HTR-8/SVneo (cell line): ENCODE measurements at places on chromosomes 4 and X.

- no peak for DNase-seq
Observed at GRCh38 chr4:7423391-7423790, 11.3 kb downstream of the PSAPL1 start.

- no peak for DNase-seq
Observed at GRCh38 chrX:40153345-40154249, 55.8 kb upstream of the BCOR start.

- no peak for DNase-seq
Observed at GRCh38 chr4:159435561-159436023, 332.7 kb downstream of the RAPGEF2 start.

DNA sequence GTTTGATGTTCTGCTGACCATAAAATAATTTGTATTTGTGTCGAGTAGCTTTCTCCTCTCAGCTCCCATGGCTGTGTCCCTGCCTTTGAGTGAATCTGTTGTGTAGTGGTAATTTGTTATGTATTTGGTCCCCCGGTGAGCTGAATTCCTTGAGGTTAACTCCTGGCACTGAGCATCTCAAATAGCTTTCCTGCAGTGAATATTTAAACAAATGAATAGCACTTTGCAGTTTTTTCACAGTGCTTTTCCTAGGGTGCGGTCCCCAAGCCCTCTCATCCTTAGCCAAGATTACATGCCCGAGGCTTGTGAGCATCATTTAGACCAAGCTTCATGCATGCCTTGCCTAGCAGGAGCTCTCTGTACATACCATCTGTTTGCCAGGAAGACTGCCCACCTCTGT lies 74.2 kb downstream of the CLDN34 start:
- no peak for DNase-seq

DNA sequence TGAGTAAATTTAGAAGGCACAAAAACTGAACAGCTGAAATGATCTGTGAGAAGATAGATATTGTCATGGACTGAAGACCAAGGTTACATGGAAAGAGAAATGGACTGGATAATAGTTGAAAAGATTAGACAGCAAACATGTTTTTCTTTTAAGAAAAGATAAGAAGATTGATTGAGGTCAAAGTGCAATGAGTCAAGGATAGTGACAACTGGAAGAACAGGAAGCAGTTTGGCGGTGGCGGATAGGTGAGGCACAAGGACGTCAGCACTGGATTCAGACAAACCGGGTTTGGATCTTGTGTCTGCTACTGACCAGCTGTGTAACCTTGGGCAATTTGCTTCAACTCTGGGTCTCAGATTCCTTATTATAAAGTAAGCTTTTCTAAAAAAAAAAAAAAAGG lies 2.0 kb upstream of the HPGD start:
- no peak for DNase-seq

DNA sequence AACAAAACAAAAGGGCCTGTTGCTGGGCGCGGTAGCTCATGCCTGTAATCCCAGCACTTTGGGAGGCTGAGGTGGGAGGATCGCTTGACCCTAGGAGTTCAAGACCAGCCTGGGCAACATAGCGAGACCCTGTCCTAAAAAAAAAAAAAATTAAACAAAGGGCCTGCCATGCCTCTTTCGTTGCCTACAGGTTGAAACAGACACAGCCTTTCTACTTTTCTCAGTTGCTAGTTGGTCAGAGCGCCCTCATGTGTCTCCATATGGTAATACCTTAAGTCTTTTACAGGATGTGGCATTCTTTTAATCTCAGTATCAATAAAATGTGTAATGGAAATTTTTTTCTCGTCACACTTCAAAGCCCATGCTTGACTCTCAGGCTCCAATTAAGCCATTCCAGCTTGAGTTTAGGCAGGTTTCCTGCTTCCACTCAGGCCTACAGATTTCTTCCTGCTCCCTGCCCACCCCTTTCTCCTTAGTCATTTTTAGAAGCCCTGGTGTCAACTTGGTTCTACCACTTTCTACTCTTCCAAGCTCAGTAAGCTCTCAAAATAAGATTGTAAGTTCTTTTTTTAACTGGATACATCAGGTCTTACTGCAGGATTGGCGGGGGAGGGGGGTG lies 4.6 kb upstream of the SOWAHD start:
- no peak for DNase-seq

- DNase-seq, result no peak
Observed at GRCh38 chr4:181416966-181417365, 826.2 kb upstream of the TENM3 start.

- DNase-seq, result no peak
Observed at GRCh38 chrX:39220952-39221351, 419.7 kb downstream of the MID1IP1 start.

GRCh38 chr4:82247171-82247570 lies 126.6 kb downstream of the HNRNPD start:
- DNase-seq, result no peak

GRCh38 chr4:185535612-185536410 lies 504 bp upstream of the PDLIM3 start:
- no peak for DNase-seq

DNA sequence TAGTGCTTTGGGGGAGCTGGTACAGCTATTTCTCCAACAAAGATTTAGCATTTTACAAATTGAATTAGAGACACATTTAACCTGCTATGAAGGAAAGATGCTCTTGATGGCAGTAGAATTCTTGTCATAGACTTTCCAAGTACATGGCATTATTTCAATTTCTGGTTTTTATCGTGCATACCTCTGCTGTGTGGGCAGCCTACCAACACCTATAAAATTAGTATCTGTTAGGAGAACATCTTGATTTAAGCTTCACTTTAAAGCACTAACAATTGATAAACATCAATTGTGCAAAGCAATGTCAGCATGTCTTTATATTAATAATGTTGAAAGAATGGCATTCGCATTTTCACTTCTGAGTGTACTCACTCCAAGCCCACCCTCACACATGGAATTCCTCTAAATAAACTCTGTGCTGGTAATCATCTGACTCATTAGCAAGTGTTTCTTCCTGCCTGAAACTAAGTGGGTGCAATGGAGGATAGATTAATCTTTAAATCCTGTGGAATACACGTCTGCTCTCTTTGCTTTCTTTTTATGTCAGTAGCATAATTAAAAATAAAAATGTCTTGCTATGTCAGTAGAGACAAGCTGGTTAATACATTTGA lies 279.8 kb upstream of the MAGEB18 start:
- DNase-seq, result no peak

- no peak for DNase-seq
Observed at GRCh38 chrX:140526171-140526570, 21.3 kb upstream of the SOX3 start.

GRCh38 chrX:11108253-11108941 lies 2.7 kb upstream of the HCCS start:
- no peak for DNase-seq

DNA sequence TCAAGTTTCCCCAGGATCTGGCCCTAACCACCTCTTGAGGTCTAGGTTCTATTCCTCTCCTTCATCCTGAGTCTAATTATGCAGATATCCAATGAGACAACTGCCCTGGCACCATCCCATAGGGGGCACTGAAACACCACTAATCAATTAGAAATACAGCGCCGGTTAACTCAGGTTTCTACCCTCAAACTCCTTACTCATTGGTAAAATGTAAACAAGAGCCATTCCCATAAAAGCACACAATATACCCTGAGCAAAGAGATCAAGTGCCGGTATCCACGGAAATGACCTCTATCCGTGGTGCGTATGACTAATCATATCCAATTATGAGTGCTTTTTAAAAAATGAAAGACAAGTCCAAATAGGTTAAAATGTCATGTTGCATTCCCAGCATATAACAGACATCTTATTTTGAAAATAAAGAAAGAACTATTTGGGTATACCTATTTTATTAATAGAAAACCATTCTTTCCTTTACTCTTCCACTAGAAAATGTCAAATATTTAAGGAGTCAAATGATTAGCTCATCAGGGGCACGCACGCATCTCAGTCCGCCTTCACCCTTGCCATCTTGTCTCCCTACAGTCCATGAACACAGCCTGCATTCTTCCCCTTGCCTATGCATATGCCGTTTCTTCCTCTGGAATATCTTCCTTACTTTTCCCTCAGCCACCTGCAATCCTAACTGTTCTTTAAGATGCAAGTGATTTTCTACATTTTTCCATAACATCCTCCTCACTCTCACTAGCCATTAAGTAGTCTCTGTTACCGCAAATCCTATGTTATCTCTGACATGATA lies 141.1 kb downstream of the MAML3 start:
- peak; percentile 59 for DNase-seq

- no peak for DNase-seq
Observed at GRCh38 chr4:81130569-81130968, 84.5 kb downstream of the PRKG2 start.

- no peak for DNase-seq
Observed at GRCh38 chr4:48203819-48204218, 65.8 kb downstream of the TEC start.

DNA sequence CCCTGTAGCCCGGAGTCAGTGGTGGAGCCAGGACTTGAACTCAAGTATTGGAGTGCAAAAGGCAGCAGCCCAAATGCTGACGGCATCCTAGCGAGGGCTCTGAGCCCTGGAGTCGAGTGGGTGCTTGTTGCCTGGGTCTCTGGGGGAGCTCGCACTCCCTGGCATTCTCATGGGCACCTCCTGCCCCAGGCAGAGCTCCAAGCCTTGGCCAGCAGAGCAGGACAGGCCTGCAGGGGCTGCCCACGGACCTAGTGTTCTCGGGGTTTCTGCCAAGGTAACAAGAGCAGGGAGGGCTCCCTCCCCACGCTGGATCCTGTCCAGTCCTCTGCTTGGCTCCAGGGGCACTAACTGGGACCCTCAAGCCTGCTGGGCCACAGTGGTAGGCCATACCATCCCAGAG lies 17.6 kb upstream of the WFS1 start:
- no peak for DNase-seq

GRCh38 chr4:120139392-120139791 lies 72.7 kb upstream of the MAD2L1 start:
- DNase-seq, result no peak

GRCh38 chr4:138599965-138600364 lies 357.8 kb upstream of the SLC7A11 start:
- no peak for DNase-seq

GRCh38 chrX:64198036-64198435 lies 7.5 kb downstream of the AMER1 start:
- no peak for DNase-seq

- no peak for DNase-seq
Observed at GRCh38 chr4:5795580-5795979, 84.6 kb downstream of the EVC start.

- no peak for DNase-seq
Observed at GRCh38 chrX:152913910-152914309, 16.0 kb downstream of the ZNF185 start.

- no peak for DNase-seq
Observed at GRCh38 chrX:125293850-125294780, 25.6 kb upstream of the TEX13C start.

- DNase-seq, result no peak
Observed at GRCh38 chr4:137069473-137069872, 462.8 kb downstream of the PCDH18 start.

GRCh38 chr4:174244441-174244840 lies 39.0 kb downstream of the FBXO8 start:
- DNase-seq, result no peak

- DNase-seq, result no peak
Observed at GRCh38 chr4:140137671-140138070, 16.3 kb downstream of the MAML3 start.

DNA sequence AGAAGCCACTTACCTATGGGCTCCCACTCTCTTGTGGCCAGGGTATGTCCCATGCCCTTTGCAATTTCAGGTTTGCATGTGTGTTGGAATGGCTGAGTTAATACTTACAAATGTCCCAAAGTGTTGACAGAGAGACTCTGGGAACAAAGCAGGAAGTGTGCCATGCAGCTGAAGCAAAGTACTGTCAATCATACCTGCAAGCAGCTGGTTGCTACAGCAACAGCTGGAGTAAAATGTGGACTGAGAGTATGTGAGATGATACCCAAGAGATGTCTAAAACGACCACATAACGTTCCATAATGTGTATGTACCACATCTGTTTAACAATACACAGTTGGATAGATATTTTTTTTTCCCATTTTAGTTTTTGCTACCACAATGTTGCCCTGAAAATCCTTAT lies 82.8 kb upstream of the CAMK2D start:
- DNase-seq, result no peak

GRCh38 chr4:78337244-78338020 lies 214.1 kb upstream of the ANXA3 start:
- DNase-seq, result no peak

GRCh38 chr4:27149541-27150212 lies 289.0 kb downstream of the STIM2 start:
- no peak for DNase-seq

DNA sequence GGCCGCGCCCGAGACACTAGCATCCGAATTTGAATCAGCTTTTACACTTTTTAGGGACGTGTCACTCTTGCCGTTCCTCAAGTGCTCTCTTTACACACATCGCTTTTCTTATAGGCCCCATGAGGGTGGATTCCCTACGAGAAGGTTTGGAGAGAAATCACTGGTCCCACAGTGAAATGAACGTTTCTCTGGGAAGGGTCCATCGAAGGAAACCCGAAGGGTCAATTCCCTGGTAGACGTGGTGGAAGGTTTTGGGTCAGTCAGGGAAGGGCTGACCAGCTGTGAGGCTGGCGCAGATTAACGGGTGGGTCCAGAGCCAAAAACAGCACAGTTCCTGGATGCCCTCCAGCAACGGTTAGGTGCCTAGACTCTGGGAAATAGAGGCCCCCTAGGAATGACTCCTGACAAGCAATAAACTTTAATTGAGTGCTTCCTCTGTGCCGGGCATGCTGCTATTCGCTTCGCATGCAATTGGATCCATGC lies 35.9 kb downstream of the ETDC start:
- peak; percentile 6 for DNase-seq

GRCh38 chrX:110060846-110061537 lies 58.1 kb downstream of the TMEM164 start:
- no peak for DNase-seq

GRCh38 chrX:49192722-49193328 lies 6.7 kb upstream of the PRICKLE3 start:
- DNase-seq, result no peak

DNA sequence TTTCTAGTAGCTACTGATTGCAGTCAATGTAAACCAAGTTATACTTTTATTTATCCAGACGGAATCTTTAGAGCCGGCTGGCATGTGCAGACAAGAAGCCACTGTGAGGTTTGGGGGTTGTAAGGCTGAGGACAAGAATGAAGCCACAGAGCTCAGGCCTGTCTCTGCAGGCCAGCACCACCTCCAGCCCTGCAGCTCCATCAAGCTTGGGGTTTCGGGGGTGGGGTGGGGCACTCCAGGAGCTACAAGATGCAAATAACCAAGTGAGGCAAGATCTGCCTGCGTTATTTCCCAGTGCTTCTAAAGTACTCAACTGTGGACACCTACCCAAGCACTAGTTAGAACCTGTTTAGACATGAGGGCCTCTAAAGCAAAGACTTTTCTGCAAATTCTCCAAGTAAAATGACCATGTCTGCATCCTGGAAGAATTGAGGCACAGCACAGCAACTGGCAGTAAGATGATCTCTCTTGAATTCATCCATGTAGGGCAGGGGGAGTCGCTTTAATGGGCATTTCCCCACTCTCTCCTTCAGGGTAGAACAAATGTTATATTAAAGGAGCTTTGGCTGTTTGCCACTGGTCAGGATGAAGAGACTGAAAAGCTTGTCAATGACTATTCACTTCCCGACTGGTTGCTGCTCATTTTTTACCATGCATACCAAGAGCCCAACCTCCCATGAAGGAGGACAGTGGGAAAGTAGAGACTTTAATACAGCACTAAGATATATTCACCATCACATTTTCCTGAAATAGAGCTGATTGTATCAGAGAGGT lies 222.5 kb downstream of the MGST2 start:
- no peak for DNase-seq

- no peak for DNase-seq
Observed at GRCh38 chr4:107035819-107036583, at the start of gene DKK2. Gene DKK2 (minus strand): TSS chr4:107036313. CDS start chr4:107035591, 722 bp downstream.
